ENCODE measurements at places on chromosomes 5 and 9.
A peak's percentile ranks its signal among the peaks of the same experiment; 100 is the strongest.

- DNase-seq, result no peak
Observed at GRCh38 chr5:140341591-140341990, 4.8 kb downstream of the HBEGF start.

DNA sequence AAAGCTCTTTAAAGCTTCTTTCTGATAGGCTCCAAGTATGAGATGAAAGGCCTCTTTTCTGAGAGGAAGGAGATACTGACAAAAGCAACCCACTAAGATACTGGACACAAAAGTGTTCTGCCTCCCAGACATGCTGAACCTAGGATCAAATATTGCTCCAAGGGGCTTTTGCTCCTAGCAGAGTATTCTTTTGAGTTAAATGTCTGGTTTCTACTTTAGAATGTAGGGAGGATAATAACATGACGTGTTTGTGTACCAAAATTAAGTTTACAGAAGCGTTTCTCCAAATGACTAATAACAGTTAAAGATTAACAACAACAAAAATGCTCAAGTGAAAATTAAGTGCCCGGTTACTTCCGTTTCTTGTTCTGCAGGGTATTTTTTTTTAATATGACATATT is 2293.3 kb upstream of the C9orf72 start:
- DNase-seq, result no peak

DNA sequence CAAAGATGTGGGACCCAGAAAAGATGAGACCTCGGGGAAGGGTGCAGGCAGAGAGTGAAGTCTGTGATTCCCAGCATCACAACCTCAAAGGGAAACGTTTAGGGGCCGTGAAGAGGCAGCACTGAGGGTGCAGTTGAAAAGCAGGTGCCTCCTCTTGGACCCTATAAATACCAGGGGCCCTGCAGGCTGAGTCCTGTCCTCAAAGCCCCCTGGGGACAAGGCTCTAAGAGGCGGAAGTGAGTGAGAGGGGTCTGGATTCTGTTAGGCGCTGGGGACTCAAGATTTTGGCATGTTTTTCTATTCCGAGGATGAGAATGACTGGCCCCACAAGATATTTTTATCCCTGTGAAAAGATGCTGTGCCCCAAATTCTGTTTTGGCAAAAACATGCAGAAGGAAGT is 107.8 kb downstream of the THBS4 start:
- no peak for DNase-seq

GRCh38 chr5:42880496-42881150 is 68.9 kb upstream of the SELENOP start:
- no peak for DNase-seq

DNA sequence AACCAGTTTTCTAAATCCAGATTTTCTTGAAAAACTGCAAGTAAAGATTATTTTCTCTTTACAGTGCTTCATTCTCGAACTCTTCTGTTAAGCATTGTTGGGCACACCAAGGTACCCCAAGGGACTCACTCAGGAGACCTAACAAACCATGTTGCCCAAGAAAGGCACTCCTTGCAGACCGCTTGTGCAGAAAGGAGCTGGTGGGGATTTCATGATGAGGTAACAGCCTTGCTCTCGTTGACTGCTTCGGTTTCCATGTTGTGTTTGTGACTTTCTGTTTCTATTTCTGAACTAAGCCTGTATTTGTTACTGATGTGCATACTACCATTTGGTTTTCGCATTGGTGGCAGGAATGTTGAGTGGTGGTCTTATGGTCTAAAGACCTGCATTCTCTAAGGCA is 266.6 kb upstream of the DAP start:
- no peak for DNase-seq

DNA sequence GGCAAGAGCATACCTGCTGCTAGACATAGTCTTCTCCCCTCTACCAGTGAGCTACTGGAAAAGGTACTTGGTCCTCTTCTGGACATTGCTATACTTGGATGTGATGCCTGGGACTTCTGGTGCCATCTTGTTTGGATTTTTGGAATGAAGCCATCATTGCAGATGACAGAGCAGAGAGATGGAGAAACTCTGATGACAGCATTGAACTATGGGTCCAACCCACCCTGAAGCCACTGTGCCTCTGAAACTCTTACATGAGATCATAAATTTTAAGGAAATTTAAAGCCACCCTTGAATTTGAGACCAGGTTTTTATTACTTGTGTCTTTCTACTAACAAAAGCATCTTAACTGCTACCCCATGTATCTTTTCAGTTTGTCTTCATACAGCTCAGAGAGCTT is 151.1 kb upstream of the SMIM23 start:
- no peak for DNase-seq

- DNase-seq, result no peak
Observed at GRCh38 chr5:139955616-139956273, 87.4 kb downstream of the NRG2 start.

DNA sequence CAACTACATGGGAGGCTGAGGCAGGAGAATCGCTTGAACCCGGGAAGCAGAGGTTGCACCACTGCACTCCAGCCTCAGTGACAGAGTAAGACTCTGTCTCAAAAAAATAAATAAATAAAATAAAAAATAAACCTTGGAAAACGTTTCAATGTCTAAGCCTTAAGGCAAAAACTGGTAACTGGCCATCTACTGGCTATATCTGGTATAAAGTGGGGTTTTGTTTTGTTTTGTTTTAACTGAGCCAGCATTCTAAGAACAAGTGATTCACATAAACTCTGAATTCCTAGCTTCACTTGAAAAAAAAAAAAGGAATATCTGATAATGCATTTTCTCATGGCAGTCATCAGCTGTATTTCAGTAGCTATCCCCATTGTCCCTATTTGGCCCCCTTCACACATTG is 126.1 kb upstream of the EFNA5 start:
- no peak for DNase-seq

- peak; percentile 52 for DNase-seq
Observed at GRCh38 chr5:126422994-126423788, at the start of gene GRAMD2B. Gene GRAMD2B (plus strand): TSS chr5:126423409. CDS start chr5:126423607, 198 bp downstream.

DNA sequence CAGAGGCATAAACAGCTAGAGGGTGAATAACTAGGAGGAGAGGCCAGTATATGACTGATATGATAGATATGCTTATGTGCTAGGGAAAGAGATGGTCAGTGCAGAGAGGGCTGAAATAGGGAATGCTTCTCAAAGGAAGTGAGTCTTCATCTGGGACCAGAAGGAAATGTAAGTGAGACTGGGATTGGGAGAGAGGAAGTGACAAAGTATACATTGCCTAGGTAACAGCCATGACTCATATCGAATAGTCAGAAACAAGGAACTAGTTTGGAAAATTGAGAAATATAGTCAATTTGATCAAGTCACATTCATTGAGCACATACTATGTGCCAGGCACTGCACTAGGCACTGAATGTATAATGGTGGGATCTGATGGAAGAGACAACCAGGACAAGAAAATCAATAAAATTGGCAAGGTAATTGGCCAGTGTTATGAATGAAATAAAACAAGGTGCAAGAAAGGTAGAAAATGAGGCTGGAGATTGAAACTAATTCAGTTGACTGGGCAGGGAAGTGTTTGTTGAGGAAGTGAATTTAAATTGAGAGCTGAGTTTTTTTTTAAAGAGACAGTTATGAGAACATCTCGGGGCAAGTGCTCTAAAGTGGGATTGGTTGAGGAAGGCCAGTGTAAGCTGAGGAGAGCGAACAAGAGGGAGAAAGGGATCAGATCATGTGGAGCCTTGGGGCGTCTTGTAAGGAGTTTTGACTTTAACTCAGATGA is 4.3 kb downstream of the ERAP2 start:
- DNase-seq, result no peak

Data from stimulated activated CD4-positive, alpha-beta T cell treated with anti-CD3 and anti-CD28 coated beads, Interleukin-12 subunit alpha, Interleukin-12 subunit beta, amount 100 ng/mL, for 24 hours (primary cell).